ENCODE measurements at places on chromosomes 4 and X. TPM values are rescaled to one million over a fixed set of nuclear protein-coding genes. Genes with fewer than 3 reads are reported as not detected.
A peak's percentile ranks its signal among the peaks of the same experiment; 100 is the strongest.

Gene CENPVL2
- 2.9 TPM for total RNA-seq

Gene PPARGC1A
- 1.4 TPM for total RNA-seq

Gene GASK1B
- not detected for total RNA-seq

Gene AFF2
- total RNA-seq, result 7.3 TPM

GRCh38 chrX:110563282-110563681, 204.6 kb downstream of the RTL9 start:
- H3K4me3 ChIP-seq, result no peak overlapping the region
- no peaks in the 10 kb centered on the region for H3K4me1 ChIP-seq
- no peak overlapping the region for H3K27ac ChIP-seq
- no peaks in the 10 kb centered on the region for H3K27me3 ChIP-seq
- no peak for DNase-seq
- no peaks in the 10 kb centered on the region for H3K36me3 ChIP-seq

DNA sequence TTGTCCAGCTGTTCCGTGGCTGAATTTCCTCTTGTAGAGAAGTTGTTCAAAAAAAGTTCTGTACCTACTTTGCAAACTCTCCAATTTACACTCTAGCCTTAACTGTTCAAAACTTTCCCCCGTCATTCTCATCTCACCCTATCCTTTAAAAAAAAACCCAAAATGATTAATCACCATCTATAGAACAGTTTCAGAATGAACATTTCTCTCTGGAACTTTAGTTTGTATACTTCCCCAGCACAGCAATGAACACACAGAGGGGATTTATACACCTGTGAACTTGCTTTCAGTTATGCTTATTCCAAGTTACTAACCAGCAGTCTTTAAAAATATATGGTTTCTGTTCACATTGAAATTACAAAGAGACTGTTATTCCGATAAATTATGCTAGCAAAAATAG, 1.2 kb downstream of the GEMIN8 start:
- no peak for DNase-seq
- no peak overlapping the region for H3K27ac ChIP-seq
- H3K27me3 ChIP-seq, result no peaks in the 10 kb centered on the region
- H3K4me1 ChIP-seq, result no peaks in the 10 kb centered on the region

DNA sequence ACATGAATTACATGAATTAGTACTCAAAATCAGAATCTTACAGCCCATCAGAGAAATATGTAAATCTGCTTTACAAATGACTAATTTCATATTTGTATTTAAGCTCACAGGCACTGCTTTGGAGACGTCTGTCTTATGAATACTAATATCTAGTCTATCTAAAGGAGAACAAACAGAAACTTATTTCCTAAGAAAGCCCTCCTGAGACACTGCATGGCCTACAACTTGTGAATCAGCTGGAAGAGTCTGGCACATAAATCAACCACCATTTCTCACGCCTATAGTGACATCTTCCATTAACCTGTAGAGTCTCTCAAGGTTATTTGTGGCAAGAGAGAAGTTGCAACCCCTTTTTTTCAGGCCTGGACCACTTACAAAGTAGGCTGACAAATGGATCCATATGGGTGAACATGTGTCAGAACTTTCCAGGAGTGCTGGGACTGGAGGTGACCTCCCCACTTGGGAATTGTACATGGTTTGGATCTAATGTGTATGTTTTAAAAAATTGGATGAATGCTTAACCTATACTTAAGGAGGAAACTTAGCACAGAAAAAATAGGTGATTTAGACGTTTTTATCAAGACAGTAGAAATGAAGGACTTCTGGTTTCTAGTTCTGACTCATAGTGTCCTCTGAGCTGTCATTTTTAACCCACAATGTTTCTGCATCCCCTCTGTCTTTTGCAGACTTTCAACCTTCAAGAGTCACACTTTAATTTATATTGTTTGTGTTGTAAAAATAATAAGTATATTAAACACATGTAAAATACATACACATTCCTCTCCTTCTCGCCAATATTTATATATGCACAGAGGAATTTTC, 83.2 kb upstream of the ARHGAP24 start:
- H3K4me1 ChIP-seq, result no peaks in the 10 kb centered on the region
- no peaks in the 10 kb centered on the region for H3K27me3 ChIP-seq
- H3K4me3 ChIP-seq, result no peak overlapping the region
- H3K36me3 ChIP-seq, result no peaks in the 10 kb centered on the region

DNA sequence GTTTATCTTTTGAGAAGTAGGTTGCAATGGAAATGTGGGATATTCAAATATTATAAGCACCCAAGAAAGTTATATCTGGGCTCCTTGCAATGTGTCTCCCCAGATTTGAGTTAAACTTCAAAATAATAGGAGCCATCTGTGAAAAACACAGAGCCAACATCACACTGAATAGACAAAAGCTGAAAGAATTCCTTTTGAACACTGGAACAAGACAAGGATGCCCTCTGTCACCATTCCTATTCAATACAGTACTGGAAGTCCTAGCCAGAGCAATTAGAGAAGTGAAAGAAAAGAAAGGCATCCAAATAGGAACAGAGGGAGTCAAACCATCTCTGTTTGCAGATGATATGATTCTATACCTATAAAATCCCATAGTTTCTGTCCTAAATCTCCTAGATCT, 114.3 kb upstream of the IL1RAPL1 start:
- no peak overlapping the region for H3K4me3 ChIP-seq
- no peaks in the 10 kb centered on the region for H3K36me3 ChIP-seq
- no peaks in the 10 kb centered on the region for H3K27me3 ChIP-seq
- no peak overlapping the region for H3K27ac ChIP-seq
- DNase-seq, result no peak

Gene CABS1
- not detected for total RNA-seq

DNA sequence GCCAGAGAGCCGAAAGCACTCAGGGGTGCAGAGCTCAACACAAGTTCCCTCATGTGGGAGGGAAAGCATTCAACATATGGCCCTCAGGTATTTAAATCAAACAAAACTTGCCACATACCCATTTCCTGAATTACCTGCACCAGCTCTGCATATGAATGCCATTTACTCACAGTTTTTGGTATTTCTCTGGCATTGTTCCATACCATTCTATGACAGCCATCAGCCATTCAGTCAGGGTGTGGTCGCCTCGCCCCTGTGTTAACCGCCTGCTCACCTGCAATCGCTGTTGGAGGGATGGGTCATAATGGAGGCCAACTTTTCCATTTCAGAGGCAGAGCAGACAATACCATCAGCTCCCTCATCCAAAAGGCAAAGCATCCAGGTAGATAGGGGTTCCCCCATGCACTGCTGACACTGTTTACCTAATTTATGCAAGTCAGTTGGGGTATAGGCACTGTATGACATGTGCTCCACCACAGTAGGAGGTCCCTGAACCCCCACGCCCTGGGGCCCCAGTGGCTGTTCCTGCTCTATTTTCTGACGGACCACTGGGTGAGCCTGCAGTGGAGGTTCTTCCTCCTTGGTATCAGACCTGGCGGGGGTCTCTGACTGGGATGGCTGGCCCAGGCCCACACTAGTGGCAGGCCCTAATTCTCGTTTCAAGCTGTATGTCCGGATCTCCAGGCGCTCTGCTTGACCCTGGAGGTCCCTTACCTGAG, 227.1 kb downstream of the ADGRL3 start:
- H3K27ac ChIP-seq, result no peak overlapping the region
- no peak for DNase-seq
- H3K4me1 ChIP-seq, result no peaks in the 10 kb centered on the region
- H3K4me3 ChIP-seq, result no peak overlapping the region
- H3K27me3 ChIP-seq, result no peaks in the 10 kb centered on the region

- no peak overlapping the region for H3K4me3 ChIP-seq
- peaks cover 5% of the 10 kb centered on the region for H3K36me3 ChIP-seq
- H3K4me1 ChIP-seq, result no peaks in the 10 kb centered on the region
Measured at GRCh38 chr4:78922207-78922606, 17.0 kb downstream of the PAQR3 start.

DNA sequence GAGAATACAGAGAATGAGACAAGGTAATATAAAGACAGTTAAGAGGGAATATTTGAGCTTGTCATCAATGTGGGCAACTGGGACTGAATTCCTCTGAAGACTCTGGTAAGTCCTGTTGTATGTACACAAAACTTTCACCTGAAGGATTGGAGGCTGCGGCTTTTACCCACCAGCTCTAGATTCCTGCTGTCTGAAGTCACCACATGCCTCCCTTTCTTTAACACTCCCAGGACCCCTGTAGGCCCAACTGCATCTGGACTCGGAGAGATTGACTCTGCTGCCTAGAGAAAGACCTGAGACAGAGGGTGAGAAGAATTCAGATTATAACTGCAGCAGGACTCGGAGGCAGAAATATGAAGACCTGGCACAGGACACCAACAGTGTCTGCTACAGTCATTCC, 1048.0 kb downstream of the PDHA2 start:
- H3K27me3 ChIP-seq, result no peaks in the 10 kb centered on the region
- no peak overlapping the region for H3K27ac ChIP-seq
- H3K4me3 ChIP-seq, result no peak overlapping the region
- H3K36me3 ChIP-seq, result no peaks in the 10 kb centered on the region
- H3K4me1 ChIP-seq, result no peaks in the 10 kb centered on the region
- no peak for DNase-seq

DNA sequence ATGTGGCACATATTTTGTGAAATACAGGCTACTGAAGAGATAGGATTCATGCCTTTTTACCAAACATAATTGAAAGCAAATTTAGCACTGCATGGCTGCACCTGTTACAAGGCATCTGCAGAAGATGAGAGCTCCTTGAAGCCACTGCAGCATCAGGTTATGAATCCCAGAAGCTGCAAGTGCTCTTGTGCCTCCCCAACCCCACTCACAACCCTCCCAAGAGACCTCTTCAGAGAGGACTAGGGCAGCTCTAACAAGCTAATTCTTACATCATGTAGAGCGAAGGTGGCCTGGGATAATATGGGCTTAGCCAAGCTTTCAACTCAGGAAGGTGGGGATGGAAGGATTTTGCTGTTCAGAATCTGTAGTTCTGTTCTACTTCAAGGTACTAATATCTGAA, 27.2 kb downstream of the MFAP3L start:
- no peak overlapping the region for H3K4me3 ChIP-seq
- H3K4me1 ChIP-seq, result peaks cover 5% of the 10 kb centered on the region
- no peaks in the 10 kb centered on the region for H3K27me3 ChIP-seq
- H3K36me3 ChIP-seq, result no peaks in the 10 kb centered on the region
- no peak overlapping the region for H3K27ac ChIP-seq
- DNase-seq, result no peak

DNA sequence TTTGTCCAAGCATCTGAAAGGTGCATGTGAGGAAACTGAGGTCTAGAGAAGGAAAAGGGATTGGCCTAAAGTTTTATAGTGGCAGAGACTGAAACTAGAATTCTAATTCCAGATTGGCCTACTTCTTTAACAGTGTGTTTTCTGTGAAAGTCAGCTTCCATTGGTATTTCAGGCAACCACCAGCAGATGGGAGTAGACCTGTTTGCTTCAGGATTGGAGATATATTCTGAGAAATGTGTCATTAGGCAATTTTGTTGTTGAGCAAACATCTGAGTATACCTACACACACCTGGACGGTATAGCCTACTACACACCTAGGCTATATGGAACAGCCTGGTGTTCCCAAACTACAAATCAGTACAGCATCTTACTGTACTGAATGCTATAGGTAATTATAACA, 207.3 kb upstream of the RADX start:
- no peak overlapping the region for H3K27ac ChIP-seq
- no peaks in the 10 kb centered on the region for H3K36me3 ChIP-seq
- DNase-seq, result no peak
- H3K27me3 ChIP-seq, result no peaks in the 10 kb centered on the region

GRCh38 chr4:82787342-82787741, 11.3 kb downstream of the SCD5 start:
- H3K27ac ChIP-seq, result no peak overlapping the region
- no peak overlapping the region for H3K4me3 ChIP-seq
- H3K4me1 ChIP-seq, result peaks cover 5% of the 10 kb centered on the region
- H3K27me3 ChIP-seq, result peaks cover 66% of the 10 kb centered on the region
- DNase-seq, result no peak

DNA sequence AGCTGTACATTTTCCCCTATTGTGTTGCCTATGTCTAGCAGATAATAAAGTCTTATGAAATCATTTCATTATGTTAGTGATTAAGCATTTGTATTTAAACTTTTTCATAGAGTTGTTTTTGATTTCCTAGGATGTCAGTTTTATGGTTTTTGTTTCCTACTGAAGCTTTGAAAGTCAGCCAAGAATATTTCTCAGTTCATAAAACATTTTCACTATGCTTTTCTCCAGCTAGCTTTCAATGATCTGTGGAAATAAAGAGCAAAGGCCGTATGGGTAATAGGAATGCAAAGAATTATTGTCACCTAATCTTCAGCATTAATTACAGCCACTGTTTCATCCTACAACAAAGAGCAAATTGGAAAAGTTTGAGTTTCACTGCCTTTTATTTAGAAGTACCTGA, 145.7 kb upstream of the NUDT6 start:
- no peaks in the 10 kb centered on the region for H3K27me3 ChIP-seq
- H3K4me1 ChIP-seq, result no peaks in the 10 kb centered on the region
- H3K36me3 ChIP-seq, result no peaks in the 10 kb centered on the region
- DNase-seq, result no peak
- no peak overlapping the region for H3K4me3 ChIP-seq
- H3K27ac ChIP-seq, result no peak overlapping the region

GRCh38 chrX:151765026-151765425, 30.5 kb downstream of the CNGA2 start:
- no peak for DNase-seq
- H3K27ac ChIP-seq, result no peak overlapping the region
- H3K4me1 ChIP-seq, result no peaks in the 10 kb centered on the region
- H3K4me3 ChIP-seq, result no peak overlapping the region
- no peaks in the 10 kb centered on the region for H3K27me3 ChIP-seq
- no peaks in the 10 kb centered on the region for H3K36me3 ChIP-seq

- H3K4me3 ChIP-seq, result no peak overlapping the region
- H3K27ac ChIP-seq, result no peak overlapping the region
- H3K27me3 ChIP-seq, result no peaks in the 10 kb centered on the region
- DNase-seq, result no peak
Measured at GRCh38 chr4:10346023-10346422, 111.2 kb downstream of the ZNF518B start.

GRCh38 chr4:13912966-13913365, 285.4 kb upstream of the BOD1L1 start:
- H3K27ac ChIP-seq, result no peak overlapping the region
- no peaks in the 10 kb centered on the region for H3K4me1 ChIP-seq
- DNase-seq, result no peak
- no peak overlapping the region for H3K4me3 ChIP-seq
- no peaks in the 10 kb centered on the region for H3K36me3 ChIP-seq

DNA sequence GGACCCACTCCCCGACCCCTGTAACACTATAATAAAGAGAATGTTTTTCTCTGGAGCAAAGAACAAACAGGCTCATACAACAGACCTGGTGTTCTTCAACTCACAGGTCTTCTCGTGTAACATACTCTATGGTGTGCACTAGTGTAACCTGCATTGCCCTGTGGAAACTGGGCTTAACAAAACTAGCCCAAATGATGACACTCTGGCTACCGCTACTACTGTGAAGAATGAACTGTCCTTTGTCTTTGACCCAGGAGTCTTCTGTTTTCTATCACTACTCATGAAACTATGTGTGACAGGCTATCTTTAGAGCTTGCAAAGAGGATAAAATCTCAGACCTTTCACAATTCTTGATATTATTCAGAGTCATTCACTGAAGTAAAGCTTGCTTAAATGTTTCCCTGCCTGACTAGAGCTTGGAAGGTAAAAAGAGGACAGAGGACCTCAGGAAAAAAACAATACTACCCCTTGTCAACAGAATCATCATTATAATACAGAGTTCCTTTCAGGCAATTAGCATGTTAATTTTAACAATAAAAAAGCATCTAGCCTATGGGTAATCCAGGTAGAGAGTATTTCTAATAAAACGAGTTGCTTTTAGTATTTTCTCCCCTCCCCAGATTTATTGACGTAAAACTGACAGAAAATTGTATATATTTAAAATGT, 59.2 kb downstream of the FSTL5 start:
- H3K4me3 ChIP-seq, result peak overlapping the region; percentile 42
- 0 out of 2 replicates have a peak overlapping the region, but pooled peaks have one; percentile 1 for H3K27ac ChIP-seq
- no peak for DNase-seq
